Right cardiac atrium (tissue), 5 donors: ENCODE measurements at places on chromosomes 1 and 21.
A peak's percentile ranks its signal among the peaks of the same experiment; 100 is the strongest.

DNA sequence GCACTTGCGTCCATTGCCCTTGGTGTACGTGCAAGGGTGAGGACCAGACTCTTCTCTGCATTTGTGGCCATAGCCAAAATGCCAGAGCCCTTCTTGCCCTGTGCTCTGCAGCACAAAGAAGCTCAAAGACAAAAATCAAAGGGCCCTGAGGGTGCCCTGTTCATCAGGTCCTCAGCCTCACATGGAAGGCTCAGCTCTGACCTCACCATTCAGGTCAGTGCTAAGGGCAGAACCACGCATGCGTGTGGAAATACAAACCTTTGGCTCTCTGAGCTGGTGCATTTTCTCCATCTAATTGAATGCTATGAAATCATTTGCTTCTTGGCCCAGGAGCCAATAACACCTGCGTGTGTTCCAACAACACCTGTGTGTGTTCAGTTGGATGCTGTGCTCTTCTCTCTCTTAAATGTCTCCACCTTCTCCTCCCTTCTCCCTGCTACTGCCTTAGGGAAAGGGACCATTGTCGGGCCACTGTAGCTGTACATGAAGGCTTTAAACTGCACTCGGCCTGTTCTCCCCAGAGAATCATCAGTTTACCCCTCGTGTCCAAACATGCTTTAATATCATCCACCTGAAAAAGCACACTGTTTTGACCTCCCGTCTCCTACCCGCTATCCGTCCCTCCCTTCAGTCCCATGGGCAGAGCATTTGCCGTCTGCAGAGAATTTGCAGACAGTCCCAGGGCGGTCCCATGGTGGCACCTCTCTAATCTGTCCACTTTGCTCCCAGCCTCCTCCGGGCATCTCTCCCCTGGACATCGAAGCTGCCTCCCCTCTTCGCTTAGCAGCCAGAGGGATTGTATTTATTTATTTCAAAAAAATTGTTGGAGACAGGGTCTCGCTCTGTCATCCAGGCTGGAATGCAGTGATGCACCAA, 60.6 kb downstream of the EVA1C start:
- DNase-seq = no peak

- no peak for DNase-seq
These were observed 26.0 kb upstream of the GBP6 start for GRCh38 chr1:89337903-89338302.

DNA sequence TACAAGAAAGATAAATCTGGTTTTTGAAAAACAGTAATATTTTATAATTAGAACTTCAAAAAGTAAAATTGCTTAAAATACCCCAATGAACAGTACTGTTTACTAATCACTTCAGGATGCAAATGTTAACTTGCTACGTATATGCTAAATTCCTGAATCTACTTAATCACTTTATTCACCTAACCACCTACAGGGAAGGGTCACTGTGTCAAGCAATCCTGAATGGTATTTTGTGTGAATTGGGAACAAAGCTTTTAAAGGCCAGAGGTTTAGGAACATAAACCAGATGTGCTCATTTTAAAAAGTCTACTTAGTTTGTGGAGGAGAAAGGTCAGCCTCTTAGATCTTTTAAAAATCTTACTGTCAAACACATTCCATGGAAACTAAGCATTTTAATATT, 1143.0 kb upstream of the ADGRL2 start:
- DNase-seq = no peak

GRCh38 chr1:90945287-90945686, 76.5 kb downstream of the ZNF644 start:
- DNase-seq = no peak

DNA sequence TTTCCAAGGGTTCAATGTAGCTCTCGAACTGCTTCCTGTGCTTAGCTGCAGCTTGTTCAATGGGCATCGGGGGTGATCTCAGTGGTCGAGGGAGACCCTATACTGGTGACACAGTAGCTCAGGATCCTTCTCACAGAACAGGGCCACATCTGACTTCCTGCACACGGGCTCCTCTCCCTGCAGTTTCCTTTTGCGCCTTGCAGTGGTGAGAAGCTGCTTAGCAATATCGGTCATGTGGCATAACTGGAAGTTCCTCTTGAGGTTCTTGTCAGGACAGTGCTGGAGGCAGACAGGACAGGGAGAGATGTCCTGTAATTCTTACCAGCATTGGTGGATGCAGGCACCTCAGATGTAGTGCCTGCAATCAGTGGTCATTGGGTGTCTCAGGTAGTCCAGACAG, 140.5 kb upstream of the MAP1LC3C start:
- DNase-seq = no peak

DNA sequence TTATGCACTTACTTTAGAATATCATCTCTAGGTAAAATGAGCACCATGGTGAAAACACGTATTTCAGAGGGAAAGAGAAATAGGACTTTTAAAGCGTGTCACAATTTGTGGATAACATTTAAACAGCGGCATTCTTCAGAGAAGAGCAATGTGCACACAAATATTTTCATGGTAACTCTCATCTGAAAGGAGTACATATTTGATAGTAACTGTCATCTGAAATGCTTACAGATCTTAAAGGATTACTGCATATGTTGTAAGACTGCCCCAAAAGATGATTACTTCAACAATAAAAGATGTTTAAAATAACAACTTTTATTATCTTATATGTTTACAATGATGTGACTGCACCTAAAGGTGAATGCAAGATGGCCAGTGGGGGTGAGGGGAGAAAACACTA, 408.8 kb downstream of the PLA2G4A start:
- no peak for DNase-seq

GRCh38 chr1:153404768-153405167, 11.6 kb upstream of the S100A7A start:
- DNase-seq = peak; percentile 73

GRCh38 chr1:95145493-95145892, 28.3 kb downstream of the TLCD4 start:
- DNase-seq = no peak

GRCh38 chr1:42170779-42171621, 6.5 kb upstream of the GUCA2A start:
- no peak for DNase-seq

DNA sequence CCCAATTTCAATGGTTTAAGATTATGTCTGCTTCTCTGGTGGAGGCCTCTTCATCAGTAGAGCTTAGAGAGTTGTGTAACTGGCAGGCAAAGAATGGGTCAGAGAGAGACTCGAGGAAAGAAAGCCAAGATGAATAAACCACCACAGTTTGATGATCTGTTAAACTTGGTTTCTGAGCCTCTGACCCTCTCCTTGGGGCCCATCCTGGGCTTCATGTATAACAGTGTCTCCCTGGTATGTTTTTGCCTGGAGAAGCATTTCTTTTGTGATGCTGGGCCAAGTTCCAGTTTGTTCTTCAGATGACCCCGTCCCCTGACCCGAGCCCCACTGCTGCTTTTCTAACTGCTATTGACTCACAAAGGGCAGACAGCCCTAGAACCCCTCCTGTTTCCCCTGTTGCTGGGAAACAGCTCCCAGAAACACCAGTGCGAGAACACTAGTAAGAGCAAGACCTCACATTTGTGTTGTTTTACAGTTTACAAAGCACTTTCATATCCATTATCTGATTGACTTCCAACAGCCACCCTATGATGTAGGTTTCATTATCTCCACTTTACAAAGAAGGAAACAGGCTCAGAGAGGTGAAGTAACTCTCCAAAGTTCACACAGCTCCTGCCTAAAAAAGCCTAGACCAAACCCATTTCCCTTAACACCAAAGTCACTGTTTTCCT, 9.0 kb downstream of the CD2 start:
- DNase-seq = peak; percentile 30

DNA sequence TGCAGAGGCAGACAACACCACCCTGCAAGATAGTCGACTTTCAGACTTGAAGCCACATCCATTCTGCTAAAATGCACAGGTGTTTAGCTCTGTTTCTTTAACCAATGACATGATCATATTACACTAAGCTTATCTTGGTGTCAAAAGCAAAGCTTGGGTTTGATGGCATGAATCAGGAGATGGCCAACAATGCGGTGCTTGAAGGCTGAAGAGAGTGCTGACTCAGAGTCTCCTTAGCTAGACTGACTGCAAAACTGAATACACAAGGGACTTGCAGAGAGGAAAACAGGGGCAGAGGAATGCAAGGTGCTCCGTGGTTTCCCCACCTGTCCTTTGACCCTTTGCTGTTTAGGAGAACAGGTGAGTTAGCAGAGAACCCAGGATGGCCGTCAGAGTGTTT, 262.6 kb downstream of the SIPA1L2 start:
- DNase-seq = no peak

- no peak for DNase-seq
These were observed 121.3 kb upstream of the IPO9 start for GRCh38 chr1:201707656-201708055.

- no peak for DNase-seq
These were observed 6.1 kb downstream of the ERRFI1 start for GRCh38 chr1:8020032-8020431.

- no peak for DNase-seq
These were observed 290.1 kb downstream of the PLPP3 start for GRCh38 chr1:56289260-56289659.

DNA sequence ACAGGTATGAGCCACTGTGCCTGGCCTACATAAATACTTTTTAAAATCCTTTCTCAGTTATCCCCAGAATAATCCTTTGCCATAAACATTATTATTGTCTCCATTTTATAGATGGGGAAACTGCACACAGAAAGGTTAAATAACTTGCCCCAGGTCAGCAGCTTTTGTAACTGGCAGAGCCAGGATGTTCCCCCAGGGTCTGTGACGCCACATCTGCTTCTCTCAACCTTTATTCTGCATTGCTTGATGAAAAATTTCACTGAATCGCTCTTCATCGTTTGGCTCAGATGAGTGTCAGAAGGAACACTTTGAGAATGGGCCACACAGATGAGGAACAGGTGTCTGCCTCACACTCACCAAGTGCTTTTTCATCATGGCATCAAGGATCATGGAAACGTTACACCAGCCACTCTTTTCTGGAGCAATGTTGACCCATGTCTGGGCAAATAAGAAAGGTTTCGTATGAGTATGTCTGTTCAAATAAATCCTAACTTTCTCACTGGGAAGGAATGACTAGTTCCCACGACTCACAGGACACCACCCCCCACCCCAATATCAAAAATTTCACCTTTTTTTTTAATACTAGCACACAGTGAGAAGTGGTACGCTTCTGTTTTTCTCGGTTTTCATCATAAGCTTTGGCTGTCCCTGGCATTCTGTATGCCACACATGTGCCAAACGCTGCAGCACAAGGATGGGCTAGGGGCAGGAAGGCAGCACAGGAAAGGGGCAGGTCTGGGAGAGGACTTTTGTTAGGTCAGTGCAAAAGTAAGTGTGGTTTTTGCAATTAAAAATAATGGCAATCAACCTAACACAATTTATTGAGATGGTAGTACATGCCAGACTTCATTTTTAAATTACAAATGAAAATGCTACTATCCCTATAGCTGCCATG, 9.0 kb upstream of the PTGFRN start:
- no peak for DNase-seq
